ENCODE measurements at places on chromosomes 6 and 20.
A peak's percentile ranks its signal among the peaks of the same experiment; 100 is the strongest.

GRCh38 chr6:122753688-122754056, 25.8 kb upstream of the FABP7 start:
- DNase-seq: no peak

DNA sequence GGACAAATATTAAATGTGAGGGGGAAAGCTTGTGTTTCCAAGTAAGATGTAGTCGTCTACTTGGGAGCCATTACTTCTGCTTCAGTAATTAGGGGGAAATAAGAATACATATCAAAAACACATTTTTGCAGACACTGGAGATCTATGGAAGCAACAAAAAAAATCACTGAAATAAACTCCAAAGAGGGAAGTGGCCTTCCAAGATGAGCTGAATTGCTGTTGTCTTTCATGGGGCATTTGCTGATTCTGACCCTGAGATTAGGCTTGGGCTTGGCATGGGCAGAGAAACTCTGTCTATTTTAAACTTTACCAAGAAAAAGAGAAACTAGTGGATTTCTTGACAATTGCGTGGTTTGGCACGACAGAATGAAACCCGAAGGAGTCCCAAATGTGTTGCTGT, 120.1 kb downstream of the MAP3K5 start:
- no peak for DNase-seq

- DNase-seq: no peak
Measured at GRCh38 chr6:53441761-53442160, 93.0 kb upstream of the ELOVL5 start.

DNA sequence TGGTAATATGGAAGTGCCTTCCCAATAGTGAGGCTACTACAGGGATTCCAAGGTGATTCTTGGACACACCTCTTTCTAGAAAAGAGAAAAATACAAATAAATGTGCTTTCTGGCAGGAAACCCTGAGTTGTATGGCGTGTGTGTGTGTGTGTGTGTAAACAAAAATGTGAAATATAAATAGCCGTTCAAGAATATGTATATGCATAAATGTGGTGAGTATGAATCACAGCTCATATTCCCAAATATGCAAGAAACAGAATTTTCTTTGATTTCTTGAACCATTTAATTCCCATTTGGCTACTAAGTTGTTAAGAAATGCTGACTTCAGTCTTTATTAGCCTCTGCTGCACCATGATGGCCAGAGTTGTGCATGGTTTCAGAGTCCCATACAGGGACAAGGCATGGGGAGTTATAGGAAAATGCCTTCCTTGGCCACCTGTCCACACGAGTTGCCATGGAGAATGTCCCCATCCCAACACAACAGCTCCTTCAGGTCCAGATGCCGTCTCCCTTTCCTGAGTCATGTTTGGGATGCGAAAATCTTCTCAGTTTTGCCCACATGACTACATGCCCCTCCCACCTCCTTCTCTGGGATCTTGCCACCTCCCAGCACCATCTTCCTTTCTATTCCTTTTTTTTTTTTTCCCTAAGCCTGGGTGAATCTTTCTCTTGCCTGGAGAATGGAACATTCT, 312.4 kb upstream of the ECI2 start:
- DNase-seq: no peak

DNA sequence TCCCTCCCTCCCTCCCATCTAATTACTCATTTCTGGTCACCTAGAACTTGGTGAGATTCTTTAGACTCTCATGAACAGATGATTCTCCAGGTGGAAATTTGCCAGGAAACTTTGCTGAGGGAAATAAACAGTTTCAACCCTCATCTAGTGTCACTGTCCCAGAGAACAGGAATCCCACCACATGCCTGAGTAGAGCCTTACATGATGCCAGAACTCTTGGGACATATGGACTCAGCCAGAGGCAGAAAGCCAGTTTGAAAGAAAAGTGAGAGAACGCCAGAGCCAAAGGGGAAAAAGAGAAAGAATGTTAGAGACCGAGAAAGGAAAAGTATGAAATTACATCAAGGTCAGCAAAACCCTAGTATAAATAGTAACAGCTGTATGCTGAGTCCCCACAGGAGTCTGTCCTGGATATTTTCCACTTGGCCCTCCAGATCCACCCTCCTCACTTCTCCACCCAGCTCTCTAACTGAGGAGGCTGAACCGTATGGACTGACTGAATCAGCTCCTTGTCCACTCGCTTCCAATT, 127.5 kb upstream of the COL21A1 start:
- no peak for DNase-seq

DNA sequence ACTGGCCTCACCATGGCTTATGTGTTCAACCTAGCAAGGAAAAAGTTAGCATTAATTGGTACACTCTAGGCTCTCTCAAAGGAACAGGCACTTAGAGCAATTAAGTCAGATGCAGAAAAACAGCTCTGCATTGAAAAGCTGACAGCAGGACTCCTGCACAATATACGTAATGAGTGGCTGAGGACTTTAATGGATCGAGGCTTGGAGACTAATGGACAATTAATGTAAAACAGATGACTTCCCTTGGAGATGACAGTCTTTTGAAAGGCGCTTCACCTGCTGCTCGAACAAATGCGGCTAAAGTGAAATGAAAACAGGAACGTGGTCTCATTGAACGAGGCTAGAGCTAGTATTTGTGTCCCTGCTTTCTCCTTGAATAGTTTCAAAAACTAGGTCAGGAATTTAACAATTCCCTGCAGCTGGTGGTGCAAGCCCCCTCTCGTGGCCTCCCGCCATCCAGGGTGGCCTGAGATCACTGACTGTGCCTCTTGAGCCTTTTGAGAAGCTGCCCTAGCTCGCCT, 137.1 kb downstream of the ELOVL4 start:
- peak; percentile 100 for DNase-seq

GRCh38 chr6:151514000-151514730, 20.3 kb downstream of the CCDC170 start:
- no peak for DNase-seq

- DNase-seq: no peak
Measured at GRCh38 chr6:12903246-12903645, 186.7 kb downstream of the PHACTR1 start.

DNA sequence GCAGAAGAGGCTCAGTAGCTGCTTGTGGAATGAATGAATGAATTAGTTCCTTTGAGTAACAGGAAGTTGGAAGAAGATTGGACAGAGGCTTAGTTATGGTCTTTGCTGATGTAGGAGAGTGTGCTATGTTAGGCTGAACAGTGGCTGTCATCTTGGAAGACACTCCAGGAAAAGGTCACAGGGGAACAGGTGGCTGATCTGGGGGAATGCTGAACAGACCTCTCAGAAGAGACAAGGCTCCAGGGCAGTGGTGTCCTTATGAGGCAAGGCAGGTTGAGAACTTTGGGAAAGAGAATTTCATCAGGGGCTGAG, 62.3 kb downstream of the UTRN start:
- no peak for DNase-seq
